ENCODE measurements at places on chromosomes 4 and X.

- no peak for DNase-seq
Measured at GRCh38 chr4:37001688-37002436, 242.7 kb upstream of the NWD2 start.

DNA sequence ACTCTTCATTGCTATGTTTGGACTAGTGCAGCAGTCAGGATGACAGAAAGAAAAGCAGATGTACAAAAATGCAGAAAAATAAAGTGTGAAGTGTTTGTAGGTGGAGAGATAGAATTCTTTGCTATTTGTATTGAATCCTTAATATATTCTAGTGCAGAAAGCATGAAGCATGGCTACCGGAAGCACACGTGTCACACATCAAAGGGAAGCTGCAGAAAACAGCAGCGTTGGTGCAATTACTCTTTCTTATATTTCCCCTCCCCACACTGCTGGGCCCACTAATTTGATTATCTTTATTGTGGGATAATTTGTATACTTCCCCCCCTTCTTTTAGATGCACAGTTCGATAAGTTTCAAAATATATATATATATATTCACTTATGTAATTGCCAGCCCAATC lies 35.9 kb upstream of the TAPT1 start:
- no peak for DNase-seq

DNA sequence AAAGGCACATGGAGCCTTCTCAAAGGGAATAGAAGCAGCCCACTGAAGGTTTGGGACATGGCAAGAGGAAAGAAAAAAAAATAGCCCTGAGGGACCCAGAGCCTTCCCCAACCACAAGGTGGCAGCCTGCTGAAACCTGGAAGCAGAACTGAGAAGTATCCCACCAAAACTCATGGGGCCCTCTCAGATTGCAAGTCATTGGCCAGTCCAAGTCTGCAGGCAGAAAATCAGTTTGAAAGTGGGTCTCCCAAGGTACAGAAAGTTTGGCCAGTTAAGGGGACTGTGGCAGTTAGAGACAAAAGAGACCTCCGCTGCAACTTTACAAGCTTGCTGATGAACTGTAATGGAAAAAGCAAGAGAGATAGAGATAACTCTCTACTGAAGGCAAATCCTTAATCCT lies 155.8 kb downstream of the ANTXR2 start:
- no peak for DNase-seq

GRCh38 chrX:136963973-136964372 lies 69.8 kb downstream of the GPR101 start:
- no peak for DNase-seq

DNA sequence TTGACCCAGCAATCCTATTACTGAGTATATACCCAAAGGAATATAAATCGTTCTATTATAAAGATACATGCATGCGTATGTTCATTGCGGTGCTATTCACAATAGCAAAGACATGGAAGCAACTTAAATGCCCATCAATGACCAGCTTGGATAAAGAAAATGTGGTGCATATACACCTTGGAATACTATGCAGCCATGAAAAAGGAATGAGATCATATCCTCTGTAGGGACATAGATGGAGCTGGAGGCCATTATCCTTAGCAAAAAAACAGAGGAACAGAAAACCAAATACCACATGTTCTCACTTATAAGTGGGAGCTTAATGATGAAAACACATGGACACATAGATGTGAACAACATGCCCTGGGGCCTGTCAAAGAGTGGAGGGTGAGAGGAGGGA lies 124.1 kb upstream of the AFF2 start:
- DNase-seq: no peak

- DNase-seq: no peak
Measured at GRCh38 chr4:137519406-137519805, 12.9 kb downstream of the PCDH18 start.

Measured in C1 segment of cervical spinal cord (tissue), 14 donors.